ENCODE measurements at places on chromosomes 2 and 18. TPM values are rescaled to one million over a fixed set of nuclear protein-coding genes. Genes with fewer than 3 reads are reported as not detected.

HOXD3 gene
- total RNA-seq, result not detected

LIMS4 gene
- total RNA-seq, result 0.25 TPM

HTR2B gene
- total RNA-seq, result 0.25 TPM

GPBAR1 gene
- total RNA-seq, result 0.25 TPM

SPATA3 gene
- total RNA-seq, result not detected

MEP1B gene
- under 0.01 TPM for total RNA-seq

Measured in temporal lobe (tissue), 4 donors.